ENCODE measurements at places on chromosomes 13 and 19.

- DNase-seq: no peak
Observed at GRCh38 chr13:26987486-26988013, 184.1 kb downstream of the USP12 start.

DNA sequence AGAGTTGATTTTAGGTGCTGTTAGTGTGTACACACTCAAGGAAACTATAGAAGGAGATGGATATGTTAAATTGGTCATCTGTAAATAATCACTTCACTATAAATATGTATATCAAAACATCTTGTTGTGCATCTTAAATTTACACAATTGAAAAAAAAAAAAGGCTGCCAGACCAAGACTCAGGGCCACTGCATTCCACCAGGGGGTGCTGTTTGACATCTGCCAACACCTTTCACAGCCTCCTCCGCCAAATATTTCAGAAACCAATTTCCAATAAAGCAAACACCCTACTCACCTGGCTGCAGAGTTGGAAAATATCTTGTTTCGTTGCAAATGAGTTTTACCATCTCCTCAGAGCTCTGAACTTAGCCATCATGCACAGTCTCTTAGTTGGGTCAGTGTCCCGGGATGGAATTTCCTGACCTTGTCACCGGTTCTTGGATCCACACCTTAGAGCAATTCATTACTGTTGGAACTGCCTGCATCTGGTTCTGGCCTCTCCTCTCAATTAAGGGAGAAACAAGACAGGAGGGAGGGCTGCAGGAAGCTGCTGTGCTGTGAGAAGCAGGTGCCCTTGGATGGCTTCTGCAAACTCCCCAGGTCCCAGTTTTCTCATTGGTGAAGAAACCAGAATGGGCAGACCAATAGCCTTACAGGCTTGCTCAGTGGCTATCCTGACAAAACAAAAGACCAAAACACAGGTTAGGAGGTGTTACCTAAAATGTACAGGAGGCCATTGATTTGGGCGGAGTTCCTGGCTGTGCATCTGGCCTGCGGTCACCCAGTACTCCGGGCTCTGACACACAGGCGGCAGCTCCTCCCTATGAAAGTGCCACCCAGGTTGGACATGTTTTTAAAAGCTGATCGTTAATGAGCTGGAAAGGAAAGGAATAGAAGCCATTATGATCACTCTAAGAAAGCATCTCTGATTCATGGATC is 746.6 kb downstream of the UQCRFS1 start:
- no peak for DNase-seq

- no peak for DNase-seq
Observed at GRCh38 chr19:45999653-46000121, 4.4 kb downstream of the CCDC61 start.

DNA sequence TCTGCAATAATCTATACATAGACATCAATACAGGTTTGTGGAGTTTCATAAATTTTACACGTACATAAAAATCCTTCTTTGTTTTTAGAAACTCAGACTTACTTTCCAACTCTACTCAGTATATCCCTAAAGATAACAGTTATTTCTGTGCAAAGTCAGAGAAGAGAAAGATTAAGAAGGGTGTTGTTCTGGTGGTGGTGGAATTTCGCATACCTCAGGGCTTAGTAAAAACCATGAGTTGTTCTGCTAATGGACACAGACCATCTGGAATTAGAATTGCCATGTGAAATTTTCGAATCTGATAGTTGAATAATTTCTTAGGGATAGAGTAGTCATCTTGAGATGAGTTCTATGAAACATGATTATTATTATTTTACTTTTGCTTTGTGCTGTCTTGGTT is 102.7 kb downstream of the ZAR1L start:
- no peak for DNase-seq

DNA sequence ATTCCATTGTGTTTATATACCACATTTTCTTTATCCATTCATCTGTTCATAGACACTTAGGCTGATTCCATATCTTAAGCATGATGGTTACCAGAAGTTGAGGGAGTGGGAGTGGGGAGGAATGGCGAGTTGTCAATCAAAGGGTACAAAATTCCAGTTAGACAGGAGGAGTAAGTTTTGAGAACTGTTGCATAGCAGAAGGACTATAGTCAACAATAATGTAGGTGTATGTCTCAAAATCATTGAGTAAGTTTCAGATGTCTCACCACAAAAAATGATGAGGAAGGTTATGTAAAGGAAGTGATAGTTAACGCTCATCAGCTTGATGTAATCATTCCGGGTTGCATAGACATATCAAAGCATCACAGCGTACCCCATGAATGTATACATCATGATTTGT is 4.6 kb upstream of the UBL3 start:
- DNase-seq: no peak

DNA sequence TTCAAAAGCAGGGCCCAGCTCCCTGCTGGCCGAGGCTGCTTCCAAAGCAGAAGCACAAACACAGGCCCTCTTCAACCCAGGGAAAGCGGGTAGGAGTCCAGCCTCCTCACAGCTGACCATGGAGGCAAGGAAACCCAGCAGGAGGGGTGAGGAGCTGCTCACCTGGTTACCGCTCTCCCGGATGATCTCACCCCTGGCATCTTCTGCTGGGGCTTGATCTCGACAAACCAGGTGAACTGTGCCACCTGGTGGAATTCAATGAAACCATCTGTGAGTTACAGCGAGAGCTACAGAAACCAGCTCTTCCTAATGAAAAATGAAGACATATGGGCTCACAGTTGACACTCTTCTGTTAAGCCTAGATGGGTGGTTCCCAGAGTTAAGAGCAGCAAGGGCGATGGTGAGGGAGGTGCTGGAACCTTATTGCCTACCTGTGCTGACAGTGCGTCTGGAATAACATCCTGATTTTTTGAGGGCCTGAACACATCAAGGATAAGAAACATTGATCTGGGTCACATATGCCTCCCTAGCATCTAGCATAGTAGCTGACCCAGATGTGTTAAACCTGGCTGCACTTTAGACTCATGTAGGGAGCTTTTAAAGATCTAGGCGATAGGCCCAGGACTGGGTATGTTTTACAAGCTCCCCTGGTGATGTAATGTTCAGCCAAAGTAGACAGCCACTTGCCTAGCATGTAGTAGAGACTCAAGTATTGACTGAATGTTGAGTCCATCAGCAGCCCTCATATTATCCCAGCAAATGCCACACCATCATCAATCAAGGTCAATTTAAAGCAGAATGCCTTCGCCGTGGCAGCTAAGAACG is 6.1 kb downstream of the DHRS12 start:
- DNase-seq: no peak

- DNase-seq: no peak
Observed at GRCh38 chr13:94994506-94994905, 282.2 kb upstream of the SOX21 start.

GRCh38 chr13:101425623-101426022 is 9.3 kb upstream of the NALCN start:
- DNase-seq: no peak

GRCh38 chr13:29733147-29733611 is 117.2 kb downstream of the UBL3 start:
- DNase-seq: no peak

DNA sequence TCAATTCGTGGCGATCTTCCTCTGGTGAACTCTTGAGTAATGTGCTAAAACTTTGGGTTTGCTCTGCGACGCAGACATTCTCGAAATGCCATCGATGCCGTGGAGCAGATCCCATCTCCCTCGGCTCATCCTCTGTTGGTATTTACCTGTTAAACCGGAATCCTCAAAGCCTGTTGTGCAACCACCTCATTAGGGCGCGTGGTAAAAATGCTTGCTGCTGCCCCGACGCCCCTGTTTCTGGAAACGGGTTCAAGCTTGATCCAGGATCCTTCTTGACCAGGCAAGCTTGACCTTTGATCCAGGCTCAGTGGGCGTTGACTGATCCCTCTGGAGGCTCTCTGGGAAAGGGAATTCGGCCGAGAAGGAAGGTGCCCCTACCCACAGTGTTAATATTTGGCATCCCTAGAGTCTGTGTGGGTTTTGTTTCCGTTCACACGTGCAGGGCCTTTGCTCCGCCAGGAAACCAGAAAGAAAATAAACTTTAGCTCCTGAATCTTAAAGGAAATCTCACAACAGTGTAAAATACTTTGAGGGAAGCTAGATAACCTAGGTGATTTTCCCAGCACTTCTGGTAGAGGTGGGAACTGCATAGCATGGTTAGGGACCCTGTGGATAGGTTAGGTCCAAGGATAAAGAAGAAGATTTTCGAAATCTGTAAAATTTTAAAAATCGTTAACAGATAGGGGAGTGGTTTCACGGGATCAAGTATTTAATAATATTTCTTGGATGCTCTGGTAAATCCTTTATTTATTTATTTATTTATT is 1.1 kb downstream of the LSM14A start:
- peak; percentile 19 for DNase-seq

DNA sequence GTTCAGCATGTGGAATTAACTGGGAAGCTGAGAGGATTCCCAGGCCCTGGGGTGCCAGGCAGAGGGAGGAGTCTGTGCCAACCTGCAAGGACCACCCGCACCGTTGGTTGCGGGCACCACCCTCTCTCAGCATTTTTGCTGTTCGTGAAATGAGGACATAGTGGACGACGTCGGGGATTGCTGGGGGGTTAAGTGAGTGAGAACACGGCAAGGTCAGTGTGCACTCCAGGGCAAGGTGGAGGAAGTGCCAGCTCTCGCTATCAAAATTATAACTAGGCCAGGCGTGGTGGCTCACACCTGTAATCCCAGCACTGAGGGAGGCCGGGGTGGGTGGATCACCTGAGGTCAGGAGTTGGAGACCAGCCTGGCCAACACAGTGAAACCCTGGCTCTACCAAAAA is 2.2 kb downstream of the FXYD3 start:
- DNase-seq: no peak

DNA sequence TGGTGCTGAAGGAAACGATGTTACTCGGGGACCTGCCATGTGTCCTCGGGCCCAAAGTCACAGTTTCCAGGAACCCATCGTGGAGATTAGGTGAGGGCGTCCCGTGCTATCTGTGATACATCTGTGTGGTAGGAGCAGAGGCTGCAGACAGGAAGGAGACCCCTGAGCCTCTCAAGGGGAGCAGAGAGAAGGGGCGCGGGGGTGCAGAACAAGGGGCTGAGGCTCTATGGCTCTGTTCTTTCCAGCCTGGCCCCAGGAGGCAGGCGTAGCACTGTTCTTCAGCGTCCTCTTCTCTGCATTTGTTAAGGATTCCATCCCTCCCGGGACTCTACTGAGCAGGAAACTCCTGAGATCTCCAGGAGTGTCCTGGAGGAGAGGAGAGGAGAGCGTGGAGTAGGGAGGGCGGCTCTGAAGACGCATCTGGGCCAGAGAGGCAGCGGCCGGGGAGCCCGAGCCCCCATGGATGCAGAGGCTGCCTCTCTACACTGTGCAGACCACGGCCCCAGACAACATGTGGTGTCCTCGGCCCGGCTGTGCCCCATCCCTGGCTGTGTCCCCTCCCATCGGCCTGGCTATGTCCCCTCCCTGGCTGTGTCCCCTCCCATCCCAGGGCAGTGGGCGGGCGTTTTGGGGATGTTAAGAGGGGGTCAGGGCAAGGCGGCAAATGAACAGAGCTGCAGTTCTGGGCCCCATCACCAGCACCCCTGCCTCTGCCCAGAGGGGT is 118.0 kb downstream of the ATP11A start:
- DNase-seq: no peak

DNA sequence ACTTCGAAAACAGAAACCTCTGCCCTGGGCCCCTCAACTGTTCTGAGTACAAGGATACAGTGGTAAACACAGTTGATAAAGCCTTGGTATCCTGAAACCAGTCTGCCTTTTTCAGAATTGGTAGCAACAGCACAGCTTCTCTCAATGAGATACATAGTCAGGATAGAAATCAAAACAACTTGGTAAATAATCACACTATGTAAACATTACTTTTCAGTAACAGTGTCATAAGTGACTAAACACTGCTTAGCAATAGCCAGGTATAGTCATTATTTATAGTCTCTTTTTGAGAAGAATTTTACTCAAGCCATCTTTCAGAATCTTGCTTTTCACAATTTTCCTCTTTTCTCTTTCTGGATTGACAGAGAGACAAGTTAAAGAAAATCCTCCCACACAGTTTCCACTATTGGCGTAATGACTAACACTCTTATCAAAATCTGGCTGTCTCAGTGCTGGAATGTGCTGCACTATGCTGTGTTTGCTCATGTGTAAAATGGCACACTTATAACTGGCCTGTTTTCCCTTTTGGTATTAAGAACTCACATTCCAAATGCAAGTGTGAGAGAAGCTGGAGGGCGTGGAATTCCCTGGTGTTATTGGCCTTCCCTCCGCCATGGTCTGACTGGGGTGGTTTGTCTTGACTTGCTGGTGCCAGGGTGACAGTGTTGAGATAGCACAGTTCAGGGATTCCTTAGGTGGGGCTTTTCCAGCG is 368.8 kb downstream of the TDRD3 start:
- DNase-seq: no peak

DNA sequence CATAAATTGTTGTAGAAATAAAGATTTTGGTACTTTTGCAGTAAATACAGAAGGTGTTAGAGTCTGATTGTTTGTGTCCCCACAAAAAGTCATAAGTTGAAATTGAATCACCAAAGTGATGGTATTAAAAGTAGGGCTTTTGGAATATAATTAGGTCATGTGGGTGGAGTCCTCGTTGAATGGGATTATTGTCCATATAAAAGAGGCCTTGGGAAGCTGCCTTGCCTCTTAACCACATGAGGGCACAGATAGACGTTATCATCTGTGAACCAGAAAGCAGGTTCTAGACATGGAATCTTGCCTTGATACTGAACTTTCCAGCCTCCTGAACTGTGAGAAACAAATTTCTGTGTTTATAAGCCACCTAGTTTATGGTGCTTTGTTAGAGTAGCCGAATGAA is 186.8 kb downstream of the PRR20E start:
- no peak for DNase-seq

DNA sequence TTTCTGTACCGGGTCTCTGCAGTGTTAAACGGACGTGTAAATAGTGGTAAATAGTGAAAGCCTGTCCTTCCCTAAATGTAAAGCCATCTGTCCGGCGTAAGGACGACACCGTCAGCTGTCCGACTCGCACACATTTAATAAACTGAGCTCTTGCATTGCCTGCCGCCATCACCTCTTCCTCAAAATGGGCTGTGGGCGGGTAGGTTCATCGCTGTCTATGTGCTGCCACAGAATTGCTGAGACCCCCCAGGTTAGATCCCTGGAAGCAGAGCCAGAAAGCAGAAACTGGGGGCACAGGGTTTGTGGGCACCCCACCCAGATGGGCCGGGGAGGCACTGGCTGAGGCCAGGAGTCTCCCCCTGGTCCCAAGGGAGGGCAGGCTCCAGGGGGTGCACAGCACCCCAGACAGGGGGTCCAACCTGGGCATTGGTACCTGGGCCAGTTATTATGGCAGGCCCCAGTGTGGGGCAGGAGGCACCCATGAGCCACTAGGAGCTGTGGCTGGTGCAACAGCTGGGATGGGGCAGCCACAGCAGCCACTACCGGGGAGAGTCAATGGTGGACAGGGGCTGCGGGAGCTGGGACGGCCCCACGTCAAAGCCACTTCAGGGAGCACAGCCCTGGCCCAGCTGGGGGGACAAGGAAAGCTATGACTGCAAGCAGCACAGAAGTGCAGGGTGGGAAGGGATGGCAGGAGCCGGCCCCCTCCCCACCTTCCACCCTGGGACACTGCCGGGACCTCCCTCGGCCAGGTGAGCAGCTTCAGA is 5.7 kb downstream of the C19orf25 start:
- no peak for DNase-seq

DNA sequence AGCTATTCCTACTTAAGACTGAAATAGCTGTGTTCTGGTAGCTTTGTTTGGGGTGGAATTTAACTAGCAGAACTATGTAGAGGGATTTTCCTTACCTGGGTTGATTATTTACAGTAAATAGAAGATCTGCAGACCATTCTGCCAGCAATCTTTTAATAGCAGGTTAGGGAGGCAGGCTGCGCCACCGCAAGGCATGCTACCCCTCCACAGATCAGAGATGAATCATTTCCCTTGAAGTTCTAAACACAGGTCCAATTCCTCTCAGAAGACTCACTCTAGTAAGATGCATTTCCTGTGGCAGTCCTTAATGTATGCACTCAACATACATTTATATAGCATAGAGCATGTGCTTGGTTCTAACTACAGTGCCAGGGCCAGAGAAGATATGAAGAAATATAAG is 109.0 kb downstream of the TNFRSF19 start:
- no peak for DNase-seq

All from activated B cell treated with CpG ODN at 0.5 μM for 24 hours (primary cell).